ENCODE measurements at places on chromosomes 5 and 9.

- DNase-seq, result no peak
Observed at GRCh38 chr9:4603830-4604229, 58.3 kb upstream of the PLPP6 start.

DNA sequence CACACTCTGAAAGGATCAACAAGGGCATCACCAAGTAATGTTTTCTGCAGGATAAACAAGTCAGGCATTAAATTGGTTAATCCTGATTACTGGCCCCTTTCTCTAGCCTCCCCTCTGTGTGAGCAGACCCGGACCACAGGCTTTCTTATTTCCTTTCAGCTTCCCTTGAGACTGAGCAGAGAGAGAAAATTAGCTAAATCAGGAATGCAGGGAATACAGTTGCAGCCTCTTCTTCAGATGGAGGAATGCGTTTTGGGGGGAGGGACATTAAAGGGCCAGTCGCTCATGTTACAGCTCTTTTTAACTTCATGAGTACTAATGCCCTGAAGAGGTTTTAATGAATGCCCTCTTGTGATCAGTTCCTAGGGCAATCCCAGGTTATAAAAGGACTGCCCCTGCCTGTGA, 19.8 kb downstream of the PCDHAC2 start:
- DNase-seq, result no peak

DNA sequence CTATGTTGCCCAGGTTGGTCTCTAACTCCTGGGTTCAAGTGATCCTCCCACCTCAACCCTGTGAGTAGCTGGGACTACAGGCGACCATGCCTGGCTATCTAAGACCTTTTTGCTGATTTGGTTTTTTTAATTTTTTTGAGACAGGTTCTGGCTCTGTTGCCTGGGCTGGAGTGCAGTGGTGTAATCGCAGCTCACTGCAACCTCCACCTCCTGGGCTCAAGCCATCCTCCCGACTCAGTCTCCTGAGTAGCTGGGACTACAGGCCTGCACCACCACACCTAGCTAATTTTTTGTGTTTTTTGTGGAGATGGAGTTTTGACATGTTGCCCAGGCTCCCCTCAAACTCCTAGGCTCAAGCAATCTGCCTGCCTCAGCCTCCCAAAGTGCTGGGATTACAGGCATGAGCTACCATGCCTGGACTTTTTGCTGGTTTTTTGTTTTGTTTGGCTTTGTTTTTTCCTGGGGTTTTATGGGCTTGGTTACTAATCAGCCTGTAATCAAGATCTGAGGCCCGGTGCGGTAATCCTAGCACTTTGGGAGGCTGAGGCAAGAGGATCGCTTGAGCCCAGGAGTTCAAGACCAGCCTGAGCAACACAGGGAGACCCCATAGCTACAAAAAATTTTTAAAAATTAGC, 3.6 kb downstream of the CYSTM1 start:
- DNase-seq, result no peak

GRCh38 chr5:26889815-26890214, 148.6 kb downstream of the CDH9 start:
- DNase-seq, result no peak

DNA sequence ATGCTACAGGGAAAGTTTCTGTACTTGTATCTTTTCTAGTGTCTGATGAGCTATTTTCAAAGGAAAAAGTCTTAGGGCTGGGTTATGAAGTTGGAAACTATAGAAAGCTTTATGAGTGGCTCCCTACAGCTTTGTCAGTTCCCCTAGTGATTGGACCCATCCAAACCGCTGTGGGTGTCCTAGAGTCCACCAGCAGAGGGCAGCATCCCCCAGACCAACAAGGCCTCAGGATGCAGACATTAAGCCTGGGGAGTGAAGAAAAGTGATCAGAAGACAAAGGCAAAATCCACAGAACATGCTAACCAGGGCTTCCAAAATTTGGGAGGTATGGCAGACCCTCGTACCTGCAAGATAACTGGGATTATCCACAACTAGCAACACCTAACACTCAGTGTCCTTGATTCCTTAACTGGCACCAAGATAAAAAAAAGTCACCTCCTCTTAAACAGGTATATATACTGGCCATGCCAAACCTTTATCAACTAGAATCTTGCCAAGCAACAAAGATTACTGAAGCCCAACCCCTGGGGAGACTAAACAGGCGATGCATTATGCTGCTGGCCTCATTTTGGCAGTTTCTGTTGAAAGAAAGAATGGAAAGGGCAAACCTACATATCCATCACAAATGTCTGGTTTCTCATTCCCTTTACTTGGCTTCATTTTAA, 110.4 kb upstream of the NR5A1 start:
- DNase-seq, result peak; percentile 43

DNA sequence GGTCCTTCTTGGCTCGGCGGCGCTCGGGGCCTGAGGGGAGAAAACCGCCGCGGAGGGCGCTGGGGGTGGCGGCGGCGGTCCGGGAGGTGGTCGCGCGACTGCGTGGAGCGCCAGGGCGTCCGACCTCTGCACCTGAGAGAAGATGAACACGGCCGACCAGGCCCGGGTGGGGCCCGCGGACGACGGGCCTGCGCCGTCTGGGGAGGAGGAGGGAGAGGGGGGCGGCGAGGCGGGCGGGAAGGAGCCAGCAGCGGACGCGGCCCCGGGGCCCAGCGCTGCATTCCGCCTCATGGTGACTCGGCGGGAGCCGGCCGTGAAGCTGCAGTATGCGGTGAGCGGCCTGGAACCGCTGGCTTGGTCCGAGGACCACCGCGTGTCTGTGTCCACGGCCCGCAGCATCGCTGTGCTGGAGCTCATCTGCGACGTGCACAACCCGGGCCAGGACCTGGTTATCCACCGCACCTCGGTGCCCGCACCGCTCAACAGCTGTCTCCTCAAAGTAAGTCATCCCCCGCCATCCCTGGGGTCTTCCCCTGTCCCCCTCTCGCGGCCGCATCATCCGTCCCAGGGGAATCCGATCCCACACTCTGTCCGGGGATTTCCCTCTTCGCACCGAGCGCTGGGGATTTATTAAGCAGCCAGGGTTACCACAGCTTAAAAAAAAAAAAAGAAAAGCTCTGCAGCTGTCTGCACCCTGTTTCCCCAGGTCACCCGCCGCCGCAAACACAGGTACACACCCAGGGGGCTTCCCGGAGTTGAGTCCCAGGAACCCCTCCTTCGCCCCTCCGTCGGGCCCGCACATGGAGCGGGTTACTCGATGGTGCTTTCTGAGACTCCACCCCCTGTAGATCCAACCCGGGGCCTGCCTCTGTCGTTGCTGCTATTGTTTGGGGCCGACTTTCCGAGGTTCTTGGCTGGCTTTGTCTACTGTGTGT, at the start of gene GTF3C4:
GTF3C4 (plus strand) TSS at position 8 of the 935 bp plus-strand sequence; CDS start at position 143, 135 bp downstream.
- DNase-seq, result peak; percentile 43

GRCh38 chr5:54425258-54425657, 30.2 kb upstream of the HSPB3 start:
- no peak for DNase-seq

DNA sequence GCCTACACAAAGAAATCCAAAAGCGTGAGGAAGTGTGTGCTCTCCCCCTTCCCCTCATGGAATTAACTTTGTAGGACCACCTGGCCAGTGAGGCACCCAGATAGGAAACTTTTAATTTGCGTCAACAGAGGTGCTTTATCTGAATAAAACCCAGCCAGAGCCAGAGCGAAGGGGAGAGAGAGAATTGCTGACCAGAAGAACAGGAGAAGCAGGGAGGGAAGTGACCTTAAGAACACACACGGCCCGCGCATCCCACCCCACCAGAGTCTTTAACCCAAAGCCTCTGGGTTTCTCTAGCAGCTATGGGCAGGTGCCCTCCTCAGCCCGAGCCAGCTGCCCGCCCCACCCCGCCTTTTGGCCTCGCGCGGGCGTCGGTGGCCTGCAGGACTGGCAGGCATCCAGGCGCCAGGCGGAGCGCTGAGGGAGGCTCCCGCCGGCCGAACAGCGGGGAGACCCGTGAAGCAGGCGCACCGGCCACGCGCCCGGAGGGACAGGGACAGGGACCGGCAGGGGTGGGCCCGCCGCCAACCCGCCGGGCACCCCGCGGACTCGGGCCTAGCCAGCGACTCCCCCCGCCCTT, 580 bp downstream of the ERAP1 start:
- DNase-seq, result no peak

DNA sequence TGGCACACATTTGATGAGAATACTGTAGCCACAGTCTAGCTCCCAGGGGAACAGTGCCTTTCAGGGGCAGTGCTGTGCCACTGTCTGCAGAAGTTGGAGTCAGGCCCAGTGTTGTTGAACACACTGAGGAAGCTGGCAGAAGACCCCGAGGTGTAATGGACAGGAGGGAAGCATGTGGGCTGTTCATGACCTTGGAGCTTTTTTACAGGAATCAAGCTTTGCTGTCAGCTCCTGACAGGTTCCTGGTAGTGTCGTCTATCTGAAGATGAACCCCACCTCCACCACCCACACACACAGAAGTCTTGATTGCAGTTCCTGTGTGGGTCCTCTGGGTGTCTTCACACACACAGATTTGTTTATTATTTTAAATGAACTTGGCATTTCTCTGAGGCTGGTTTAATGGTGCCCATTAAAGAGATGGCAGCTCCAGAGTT, 40.3 kb upstream of the TNFAIP8 start:
- DNase-seq, result peak; percentile 52

GRCh38 chr5:143045062-143045461, 274.9 kb downstream of the ARHGAP26 start:
- DNase-seq, result no peak

DNA sequence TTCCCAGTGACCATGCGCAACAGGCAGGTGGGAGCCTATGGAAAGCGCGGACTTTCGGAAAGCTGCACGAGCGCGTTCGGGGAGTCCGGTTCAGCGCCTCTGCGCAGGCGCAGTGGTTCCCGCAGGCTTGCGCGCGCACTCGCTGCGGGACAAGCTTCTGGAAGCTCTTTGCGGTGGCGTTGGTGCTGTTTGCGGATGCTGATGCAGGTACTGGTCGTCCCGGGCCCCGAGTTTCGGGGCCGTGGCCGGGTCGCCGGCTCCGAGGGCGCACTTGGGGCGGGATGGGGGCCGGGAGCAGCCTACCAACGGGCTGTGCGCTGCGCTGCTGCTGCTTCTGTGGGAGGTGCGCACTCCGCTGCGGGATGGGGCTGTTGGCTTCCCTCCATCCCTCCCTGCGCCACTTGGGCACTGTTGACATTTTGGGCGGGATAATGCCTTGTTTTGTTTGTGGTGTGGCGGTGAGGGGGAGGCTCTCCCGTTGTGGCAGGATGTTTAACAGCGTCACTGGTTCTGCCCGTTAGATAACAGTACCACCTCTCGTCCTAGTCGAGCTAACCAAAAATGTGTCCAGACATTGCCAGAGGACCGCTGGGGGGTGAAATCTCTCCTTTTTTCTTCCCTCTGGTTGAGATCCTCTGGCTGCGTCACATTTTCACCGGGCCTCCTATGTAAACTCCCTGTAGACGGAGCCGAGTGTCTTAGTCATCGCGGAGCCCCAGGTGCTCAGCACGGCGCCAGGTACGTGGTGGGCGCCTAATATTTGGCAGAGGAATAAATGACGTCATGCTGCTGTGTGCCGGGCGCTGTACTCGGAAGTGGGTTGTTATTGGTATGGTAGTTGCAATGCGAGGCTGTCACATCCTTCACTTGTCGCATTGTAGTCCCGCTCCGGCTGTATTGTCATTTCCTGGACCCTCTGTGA, at the start of gene ZNF483:
ZNF483 (plus strand) TSS at position 124 of the 922 bp plus-strand sequence. CDS start 2,217 bp downstream, outside the sequence.
- DNase-seq, result peak; percentile 37

- DNase-seq, result no peak
Observed at GRCh38 chr5:163807781-163808180, 302.4 kb downstream of the MAT2B start.

GRCh38 chr9:116320290-116320689, 166.7 kb downstream of the PAPPA start:
- DNase-seq, result no peak

DNA sequence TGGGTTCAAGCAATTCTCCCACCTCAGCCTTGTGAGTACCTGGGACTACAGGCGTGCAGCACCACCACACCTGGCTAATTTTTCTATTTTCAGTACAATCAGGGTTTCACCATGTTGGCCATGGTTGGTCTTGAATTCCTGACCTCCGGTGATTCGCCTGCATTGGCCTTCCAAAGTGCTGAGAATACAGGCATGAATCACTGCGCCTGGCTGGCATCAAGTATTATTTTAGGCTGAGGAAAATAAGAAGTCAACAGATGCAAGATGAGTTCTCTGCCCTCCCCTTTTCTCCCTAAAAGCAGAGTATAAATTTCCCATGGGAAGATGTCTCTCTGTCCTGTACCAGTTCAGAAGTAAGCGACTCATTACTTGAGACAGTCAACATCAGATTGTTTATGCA, 71.5 kb downstream of the ELAVL2 start:
- DNase-seq, result no peak

DNA sequence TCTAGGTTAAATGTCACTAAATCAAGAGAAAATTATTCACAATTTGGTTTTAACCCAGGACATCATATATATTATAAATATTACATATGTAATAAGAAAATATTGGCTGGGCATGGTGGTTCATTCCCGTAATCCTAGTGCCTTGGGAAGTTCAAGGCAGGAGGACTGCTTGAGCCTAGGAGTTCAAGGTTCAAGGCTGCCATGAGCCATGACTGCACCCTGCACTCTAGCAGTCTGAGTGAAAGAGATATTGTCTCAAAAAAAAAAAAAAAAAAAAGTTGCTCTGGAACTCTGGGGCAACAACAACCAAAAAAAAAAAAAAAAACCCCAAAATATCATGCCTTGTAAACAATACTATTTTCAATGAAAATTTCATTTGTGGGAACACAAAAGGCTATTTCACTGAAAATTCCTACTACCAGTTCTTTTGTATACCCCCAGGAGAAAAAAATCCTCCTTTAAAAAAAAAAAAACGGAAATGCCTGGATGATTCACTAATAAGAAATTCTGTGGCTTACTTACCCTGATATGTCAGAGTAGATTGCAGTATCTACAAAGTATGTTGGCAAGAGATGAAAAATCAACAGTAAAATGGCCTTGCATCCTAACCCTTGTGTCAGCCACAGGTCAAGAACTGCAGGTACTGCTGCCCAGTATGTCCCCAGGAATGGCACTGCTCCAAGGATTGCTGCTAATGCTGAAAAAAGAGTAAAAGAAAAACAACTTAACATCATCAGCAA, 22.6 kb upstream of the CTNNAL1 start:
- no peak for DNase-seq

DNA sequence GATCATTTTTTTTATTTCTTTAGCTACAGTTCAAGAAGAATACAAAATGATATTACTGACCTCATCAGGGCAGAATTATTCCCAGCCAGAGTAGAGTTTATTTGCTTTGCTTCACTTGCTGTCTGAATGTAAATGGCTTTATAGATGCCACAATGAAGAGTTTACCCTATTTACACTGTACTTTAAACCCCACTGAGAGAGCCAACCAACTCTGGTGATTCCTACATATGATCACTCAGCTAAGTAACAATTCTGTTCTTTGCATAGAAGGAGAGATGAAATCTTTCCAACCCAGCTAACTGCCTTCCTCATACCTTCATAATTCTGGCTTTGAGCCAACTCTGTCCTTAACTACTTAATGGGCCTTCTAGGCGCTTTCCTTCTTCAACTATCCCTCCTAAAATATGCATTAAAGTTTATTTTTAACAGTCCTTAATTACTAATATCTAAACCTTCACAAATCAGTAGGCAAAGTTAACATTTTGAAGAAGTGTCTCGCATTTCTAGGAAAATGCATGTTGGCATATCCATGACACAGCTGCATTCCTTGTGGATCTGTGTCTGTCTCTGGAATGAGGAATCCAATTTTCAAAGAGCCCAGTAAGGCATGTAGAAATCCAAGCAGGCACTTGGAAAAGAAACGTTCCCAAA, 284.8 kb upstream of the GRAMD2B start:
- DNase-seq, result no peak

- DNase-seq, result no peak
Observed at GRCh38 chr5:167348251-167348926, 943.1 kb upstream of the WWC1 start.
